ENCODE measurements at places on chromosomes 6 and 20. TPM values are rescaled to one million over a fixed set of nuclear protein-coding genes. Genes with fewer than 3 reads are reported as not detected.

The KHDC1 gene
- 10.2 TPM for total RNA-seq

The CDSN gene
- total RNA-seq, result not detected

DNA sequence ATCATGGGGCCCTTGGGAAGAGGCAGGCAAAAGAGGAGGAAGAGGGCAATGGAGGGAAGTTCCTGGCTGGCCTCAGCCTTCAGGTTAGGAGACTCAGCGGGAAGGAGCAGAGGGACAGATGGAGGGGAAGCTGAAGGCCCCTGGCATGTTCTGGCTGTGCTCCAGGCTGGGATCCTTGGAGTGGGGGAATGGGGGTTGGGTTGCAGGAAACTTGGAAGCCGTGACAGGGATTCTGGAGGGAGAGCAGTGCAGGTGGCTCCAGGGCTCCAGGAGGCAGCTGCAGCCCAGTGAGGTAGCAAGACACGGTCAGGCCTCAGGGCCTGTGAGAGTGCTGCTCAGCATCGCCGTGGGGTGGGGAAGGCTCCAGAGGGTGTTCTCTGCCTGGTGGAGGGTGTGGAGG is 64.6 kb upstream of the SCP2D1 start:
- no peak for DNase-seq

DNA sequence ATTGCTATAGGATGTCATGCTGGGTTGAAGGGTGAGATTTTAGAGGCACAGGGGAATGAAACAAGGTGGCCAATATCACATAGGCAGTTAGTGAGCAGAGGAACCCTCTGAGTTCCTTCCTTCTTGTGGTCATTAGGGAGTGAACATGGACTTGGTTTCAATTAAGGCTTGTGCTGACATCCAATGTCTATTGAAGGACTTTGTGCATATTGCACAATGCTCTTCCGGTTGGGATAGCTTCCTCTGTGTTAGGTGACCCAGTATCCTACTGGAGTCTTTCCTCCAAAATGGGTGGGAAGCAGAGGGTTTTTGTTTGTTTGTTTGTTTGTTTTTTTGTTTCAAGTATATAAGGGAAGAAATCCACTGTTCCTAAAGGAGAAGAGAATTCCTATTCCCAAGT is 98.5 kb downstream of the HDGFL1 start:
- DNase-seq, result no peak
